ENCODE measurements at places on chromosomes 11 and 22. TPM values are rescaled to one million over a fixed set of nuclear protein-coding genes. Genes with fewer than 3 reads are reported as not detected.
A peak's percentile ranks its signal among the peaks of the same experiment; 100 is the strongest.

BTBD18 gene
- not detected for total RNA-seq

CNTN5 gene
- not detected for total RNA-seq

APOA4 gene
- total RNA-seq: not detected

GAS2L1 gene
- 0.28 TPM for total RNA-seq

SF1 gene
- 1,632 TPM for total RNA-seq

JHY gene
- 4.7 TPM for total RNA-seq

OR6T1 gene
- total RNA-seq: not detected

DNA sequence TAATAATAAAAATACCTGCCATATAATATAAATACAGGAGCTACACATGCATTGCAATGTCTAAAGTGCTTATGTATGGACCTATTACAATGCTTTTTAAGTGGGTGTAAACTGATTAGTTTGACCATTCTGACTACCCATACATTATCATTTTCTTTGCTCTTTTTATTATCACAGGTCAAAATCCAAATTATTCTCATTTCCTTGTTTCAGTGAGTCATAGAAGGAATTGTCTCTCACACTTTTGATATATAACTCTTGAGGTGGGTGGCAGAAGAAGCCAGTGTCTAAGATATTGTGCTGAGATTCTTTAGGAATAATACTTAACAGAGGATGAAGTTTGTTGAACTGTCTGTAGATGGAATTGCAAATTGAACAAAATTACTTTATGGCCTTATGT, 35.6 kb downstream of the GAS2 start:
- DNase-seq: no peak
- H3K4me1 ChIP-seq: no peaks in the 10 kb centered on the region
- no peak overlapping the region for H3K27ac ChIP-seq
- H3K36me3 ChIP-seq: no peaks in the 10 kb centered on the region

DNA sequence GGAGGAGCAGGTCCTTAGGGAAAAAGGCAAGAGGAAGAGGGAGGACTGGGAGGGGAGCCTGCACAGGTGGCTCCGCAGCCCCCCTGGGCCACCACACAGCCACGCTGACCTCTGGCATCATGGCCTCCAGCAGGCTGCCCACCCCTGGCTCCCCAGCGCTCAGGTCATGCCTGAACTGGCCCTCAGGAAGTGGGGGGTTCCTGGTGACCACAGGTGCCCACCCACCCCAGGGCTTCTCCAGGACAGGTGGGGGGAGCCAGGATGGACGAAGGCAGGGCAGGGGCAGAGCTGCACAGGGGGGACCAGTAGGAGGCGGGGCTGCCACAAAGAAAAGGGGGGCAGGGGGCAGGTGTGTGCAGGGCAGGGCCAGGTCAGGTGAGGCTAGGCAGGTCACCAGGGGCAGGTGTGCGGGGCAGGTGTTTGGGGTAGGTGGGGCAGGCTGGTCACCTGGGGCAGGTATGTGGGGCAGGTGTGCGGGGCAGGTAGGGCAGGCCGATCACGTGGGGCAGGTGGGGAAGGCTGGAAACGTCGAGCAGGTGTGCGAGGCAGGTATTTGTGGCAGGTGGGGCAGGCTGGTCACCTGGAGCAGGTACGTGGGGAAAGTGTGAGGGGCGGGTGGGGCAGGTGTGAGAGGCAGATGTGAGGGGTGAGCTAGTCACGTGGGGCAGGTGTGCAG, 997 bp downstream of the DEAF1 start:
- H3K4me1 ChIP-seq: peaks cover 77% of the 10 kb centered on the region
- no peaks in the 10 kb centered on the region for H3K27me3 ChIP-seq
- H3K4me3 ChIP-seq: peak overlapping the region; percentile 24
- peaks cover 8% of the 10 kb centered on the region for H3K36me3 ChIP-seq
- H3K27ac ChIP-seq: peak overlapping the region; percentile 38

DNA sequence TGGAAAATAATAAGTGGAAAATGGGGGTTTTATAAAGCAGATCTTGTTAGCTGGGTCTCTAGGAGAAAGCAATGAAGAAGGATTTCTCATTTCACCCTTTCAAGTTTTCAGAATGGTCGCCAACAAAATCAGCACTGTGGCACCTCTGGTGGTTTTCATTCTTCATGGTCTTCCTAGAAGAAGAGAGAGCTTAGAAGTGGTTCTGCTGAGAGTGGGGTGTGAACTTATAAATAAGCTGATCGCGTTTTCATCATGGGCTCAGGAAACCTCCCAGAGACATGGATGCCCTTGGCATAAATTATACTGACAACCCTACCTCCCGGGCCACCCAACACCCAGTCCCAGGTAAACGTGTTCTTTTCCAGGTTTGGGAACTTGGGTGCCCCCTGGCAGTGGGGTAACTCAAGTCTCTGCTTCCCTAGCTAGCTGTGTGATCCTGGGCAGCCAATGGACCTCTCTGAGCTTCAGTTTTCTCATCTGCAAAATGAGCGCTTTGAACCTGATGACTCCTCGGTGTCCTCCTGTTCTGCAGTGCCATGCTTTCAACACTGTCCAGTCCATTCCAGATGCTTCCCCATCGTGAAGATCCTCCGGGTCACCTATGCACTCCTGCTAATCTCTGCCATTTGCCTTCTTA, 72.6 kb upstream of the GRAMD1B start:
- peaks cover 7% of the 10 kb centered on the region for H3K27me3 ChIP-seq
- peak overlapping the region; percentile 61 for H3K4me3 ChIP-seq
- H3K27ac ChIP-seq: no peak overlapping the region

DNA sequence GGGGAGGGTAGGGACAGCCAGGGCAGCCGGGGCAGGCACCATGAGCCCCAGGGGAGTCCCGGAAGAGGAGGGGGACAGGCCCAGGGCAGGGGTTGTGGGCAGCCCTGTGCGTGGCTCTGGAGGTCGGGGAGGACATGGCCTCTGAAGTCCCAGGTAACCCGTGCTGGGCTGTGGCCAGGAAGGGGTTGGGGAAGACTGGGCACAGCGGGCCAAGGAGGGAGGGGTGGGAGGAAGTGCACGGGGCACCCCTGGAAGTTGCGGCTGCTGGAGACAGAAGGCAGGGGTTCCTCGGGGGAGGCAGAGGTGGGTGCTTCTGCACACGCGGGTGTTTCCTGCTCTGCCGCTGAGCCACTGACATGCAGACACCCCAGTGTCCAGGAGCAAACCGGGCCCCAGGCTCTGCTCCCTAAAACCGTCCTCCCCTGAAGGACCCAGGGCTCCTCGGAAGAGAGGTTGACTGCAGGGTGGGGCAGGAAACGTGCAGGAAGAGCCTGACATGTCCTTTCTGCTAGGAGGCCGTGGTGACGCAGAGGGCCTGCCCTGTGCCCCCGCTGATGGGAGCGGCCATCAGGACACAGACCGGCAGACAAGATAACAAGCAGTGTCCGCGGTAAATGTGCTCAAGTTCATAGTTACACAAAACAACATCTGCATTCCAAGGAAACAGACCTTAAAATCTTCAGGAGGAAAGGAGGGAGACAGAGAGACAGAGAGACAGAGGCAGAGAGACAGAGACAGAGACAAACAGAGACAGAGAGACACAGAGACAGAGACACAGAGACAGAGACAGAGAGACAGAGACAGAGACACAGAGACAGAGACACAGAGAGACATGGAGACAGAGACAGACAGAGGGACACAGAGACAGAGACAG, 5.7 kb downstream of the TNNI2 start:
- DNase-seq: peak; percentile 66
- peak overlapping the region; percentile 41 for H3K4me3 ChIP-seq
- H3K27ac ChIP-seq: peak overlapping the region; percentile 35
- no peaks in the 10 kb centered on the region for H3K36me3 ChIP-seq

DNA sequence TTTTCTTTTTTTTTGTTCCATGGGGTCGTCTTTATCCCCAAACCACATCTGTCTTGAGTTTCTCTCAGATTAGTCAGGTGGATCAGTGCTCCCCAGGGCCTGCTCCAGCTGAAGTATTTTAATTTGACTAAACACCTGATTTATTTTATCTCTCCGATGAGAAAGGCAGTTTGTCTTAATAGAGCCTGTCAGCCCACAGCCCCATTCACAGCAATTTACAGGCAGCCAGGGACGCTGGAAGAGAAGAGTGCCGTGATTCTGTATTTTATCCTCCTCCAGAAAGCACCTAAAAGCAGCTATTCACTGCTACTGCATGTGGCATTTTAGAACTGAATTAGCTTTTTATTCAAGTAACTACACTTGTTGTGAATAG, 164.5 kb downstream of the SOX6 start:
- no peaks in the 10 kb centered on the region for H3K4me1 ChIP-seq
- no peaks in the 10 kb centered on the region for H3K36me3 ChIP-seq
- H3K27me3 ChIP-seq: no peaks in the 10 kb centered on the region
- H3K27ac ChIP-seq: no peak overlapping the region

DNA sequence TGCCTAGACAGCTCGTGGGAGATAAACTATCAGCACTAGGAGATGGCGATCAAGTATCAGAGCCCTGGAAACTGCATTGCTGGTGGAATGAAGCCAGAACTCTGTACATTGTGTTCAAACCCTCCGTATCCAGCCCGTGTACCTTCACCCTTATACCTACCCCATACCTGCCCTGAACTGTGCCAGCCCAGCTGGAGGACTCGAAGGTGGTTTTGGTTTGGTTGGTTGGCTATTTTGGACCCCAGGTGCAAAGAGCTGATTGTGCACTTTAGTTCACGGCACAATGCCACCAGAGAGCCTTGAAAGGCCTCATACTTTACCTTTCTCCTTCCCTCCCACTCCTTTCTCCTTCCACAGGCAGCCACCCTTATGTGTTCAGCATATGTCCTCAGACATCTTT, 16.0 kb downstream of the FAM83F start:
- H3K27me3 ChIP-seq: no peaks in the 10 kb centered on the region
- no peaks in the 10 kb centered on the region for H3K36me3 ChIP-seq
- peaks cover 13% of the 10 kb centered on the region for H3K4me1 ChIP-seq

DNA sequence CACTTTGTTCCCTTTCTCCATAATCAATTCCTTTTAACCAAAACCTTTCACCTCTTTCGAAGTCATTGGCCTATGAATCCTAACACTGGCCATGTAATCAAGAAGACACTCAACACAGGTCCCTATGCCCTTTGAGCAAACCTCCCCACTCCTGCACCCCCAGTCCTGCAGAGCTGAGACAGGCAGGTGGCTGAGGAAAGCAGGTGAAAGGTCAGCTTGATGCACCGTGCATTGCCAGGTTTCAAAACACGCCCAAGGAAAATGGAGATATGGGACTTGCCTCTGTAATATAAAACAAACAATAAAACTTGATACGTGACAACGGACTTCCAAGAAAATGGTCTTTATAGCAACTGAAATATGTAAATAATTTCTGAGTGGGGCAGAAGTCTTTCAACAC, 10.6 kb downstream of the CPT1A start:
- H3K36me3 ChIP-seq: peaks cover 4% of the 10 kb centered on the region
- H3K4me3 ChIP-seq: no peak overlapping the region
- H3K4me1 ChIP-seq: peaks cover 41% of the 10 kb centered on the region
- H3K27ac ChIP-seq: no peak overlapping the region

- peaks cover 2% of the 10 kb centered on the region for H3K4me1 ChIP-seq
- H3K27me3 ChIP-seq: no peaks in the 10 kb centered on the region
- no peak overlapping the region for H3K4me3 ChIP-seq
- no peak for DNase-seq
- H3K27ac ChIP-seq: no peak overlapping the region
Observed at GRCh38 chr11:45157247-45158209, 11.1 kb downstream of the PRDM11 start.

GRCh38 chr11:32305460-32305859, 129.9 kb downstream of the WT1 start:
- H3K4me1 ChIP-seq: no peaks in the 10 kb centered on the region
- DNase-seq: no peak
- H3K27ac ChIP-seq: no peak overlapping the region
- no peak overlapping the region for H3K4me3 ChIP-seq
- no peaks in the 10 kb centered on the region for H3K27me3 ChIP-seq

- H3K36me3 ChIP-seq: no peaks in the 10 kb centered on the region
- H3K4me3 ChIP-seq: no peak overlapping the region
- H3K4me1 ChIP-seq: no peaks in the 10 kb centered on the region
- peaks cover 3% of the 10 kb centered on the region for H3K27me3 ChIP-seq
Observed at GRCh38 chr11:120027546-120028180, 110.2 kb downstream of the TRIM29 start.

GRCh38 chr22:35622191-35622913, 5.2 kb upstream of the MB start:
- H3K27ac ChIP-seq: no peak overlapping the region
- H3K36me3 ChIP-seq: no peaks in the 10 kb centered on the region
- H3K27me3 ChIP-seq: no peaks in the 10 kb centered on the region
- H3K4me3 ChIP-seq: no peak overlapping the region
- H3K4me1 ChIP-seq: peaks cover 9% of the 10 kb centered on the region

DNA sequence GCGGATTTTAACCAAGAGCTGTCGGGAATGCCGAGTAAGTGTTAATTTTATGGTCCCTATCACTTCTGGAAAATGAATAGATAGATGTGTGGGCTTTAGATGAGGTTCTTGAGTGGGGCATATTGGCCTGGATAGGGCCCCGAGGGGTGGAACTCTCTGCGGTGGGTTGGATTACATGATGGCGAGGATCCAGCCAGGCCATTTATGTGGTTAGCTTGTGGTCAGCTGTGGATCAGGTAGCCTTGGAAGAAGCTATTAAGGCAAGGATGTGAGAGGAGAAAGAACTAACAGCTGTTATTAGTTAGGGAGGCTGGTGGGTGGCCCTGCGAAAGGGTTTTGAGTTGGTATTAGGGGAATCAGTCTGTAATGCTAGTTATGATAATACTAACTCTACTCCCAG, 268.4 kb downstream of the NELL1 start:
- H3K4me3 ChIP-seq: no peak overlapping the region
- no peak for DNase-seq
- H3K36me3 ChIP-seq: no peaks in the 10 kb centered on the region
- no peak overlapping the region for H3K27ac ChIP-seq
- no peaks in the 10 kb centered on the region for H3K27me3 ChIP-seq

DNA sequence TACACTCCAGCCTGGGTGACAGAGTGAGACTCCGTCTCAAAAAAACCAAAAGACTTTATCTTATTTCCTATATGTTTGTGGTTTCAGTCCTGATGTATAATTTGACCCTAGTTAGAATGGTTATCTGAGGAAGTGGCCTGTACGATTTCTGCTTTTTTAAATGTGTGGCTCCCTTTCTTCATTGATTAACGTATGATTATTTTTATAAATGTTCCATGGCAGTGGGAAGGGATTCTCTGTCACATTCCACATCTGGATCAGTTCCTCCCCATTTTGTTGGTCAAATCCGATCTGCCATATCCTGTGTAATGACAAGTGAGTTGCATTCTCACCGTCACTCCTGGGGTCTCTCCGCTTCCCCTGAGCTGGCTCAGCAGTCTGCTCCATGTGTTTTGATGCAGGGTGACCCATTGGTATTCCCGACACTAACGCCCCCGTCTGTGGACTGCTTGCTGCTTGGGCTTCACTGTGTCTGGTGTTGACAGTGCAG, 20.3 kb downstream of the NEAT1 start:
- H3K4me1 ChIP-seq: peaks cover 45% of the 10 kb centered on the region
- peaks cover 50% of the 10 kb centered on the region for H3K36me3 ChIP-seq
- no peak overlapping the region for H3K4me3 ChIP-seq
- H3K27ac ChIP-seq: no peak overlapping the region
- no peaks in the 10 kb centered on the region for H3K27me3 ChIP-seq
- DNase-seq: peak; percentile 14

- no peak overlapping the region for H3K27ac ChIP-seq
- H3K36me3 ChIP-seq: no peaks in the 10 kb centered on the region
- no peak for DNase-seq
- no peaks in the 10 kb centered on the region for H3K27me3 ChIP-seq
Observed at GRCh38 chr22:33720166-33720878, 200.0 kb downstream of the LARGE1 start.

- no peak overlapping the region for H3K27ac ChIP-seq
- H3K4me3 ChIP-seq: no peak overlapping the region
- DNase-seq: no peak
- H3K4me1 ChIP-seq: no peaks in the 10 kb centered on the region
- H3K36me3 ChIP-seq: no peaks in the 10 kb centered on the region
Observed at GRCh38 chr11:106950067-106950491, 68.2 kb downstream of the GUCY1A2 start.
